ENCODE measurements at places on chromosomes 6 and 20. TPM values are rescaled to one million over a fixed set of nuclear protein-coding genes. Genes with fewer than 3 reads are reported as not detected.

Gene PPDPF
- 211 TPM for polyA plus RNA-seq

Gene CST4
- not detected for polyA plus RNA-seq

Gene MOG
- not detected for polyA plus RNA-seq

DNA sequence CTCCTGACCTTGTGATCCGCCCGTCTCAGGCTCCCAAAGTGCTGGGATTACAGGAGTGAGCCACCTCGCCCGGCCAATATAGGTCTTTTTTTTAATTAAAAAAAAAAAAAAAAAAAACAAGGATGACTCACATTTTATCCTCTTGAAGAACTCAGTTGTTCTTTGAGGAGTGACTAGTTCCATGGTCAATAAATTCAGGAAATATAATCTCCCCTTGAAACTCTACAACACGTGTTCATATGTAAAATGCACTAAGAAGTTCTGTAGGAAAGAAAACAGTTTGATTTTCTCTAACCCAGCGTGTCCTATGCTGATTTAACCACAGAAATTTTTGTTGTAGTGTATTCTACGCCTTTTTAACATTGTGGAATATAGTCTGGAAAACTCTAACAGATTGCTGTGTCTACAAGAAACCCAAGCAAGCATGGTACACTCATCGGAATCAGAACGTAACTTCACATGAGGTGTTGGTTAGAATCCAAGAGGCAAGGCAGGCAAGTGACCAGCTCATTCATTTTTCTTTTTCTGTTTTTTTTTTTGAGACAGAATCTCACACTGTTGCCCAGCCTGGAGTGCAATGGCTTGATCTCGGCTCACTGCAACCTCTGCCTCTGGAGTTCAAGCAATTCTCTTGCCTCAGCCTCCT, 79.0 kb upstream of the ZNF217 start:
- DNase-seq = no peak

DNA sequence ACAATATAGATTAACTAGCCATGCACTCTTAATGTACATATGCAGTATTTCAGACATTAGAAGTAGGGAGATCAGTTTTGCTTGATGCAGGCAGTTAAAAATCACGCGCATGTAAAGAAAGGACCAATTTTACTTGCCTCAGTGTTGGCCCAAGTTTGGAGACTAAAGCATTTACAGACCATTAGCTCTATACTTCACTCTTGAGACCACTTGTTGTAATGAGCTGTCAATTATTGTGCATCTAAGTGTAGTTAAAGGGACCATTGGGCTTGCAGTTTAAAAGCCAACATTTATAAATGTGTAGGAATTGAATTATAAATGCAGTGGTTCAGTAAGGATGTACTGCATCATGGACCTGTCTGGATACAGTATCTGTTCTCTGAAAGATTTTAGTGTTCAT, 53.7 kb downstream of the PLCB4 start:
- no peak for DNase-seq

DNA sequence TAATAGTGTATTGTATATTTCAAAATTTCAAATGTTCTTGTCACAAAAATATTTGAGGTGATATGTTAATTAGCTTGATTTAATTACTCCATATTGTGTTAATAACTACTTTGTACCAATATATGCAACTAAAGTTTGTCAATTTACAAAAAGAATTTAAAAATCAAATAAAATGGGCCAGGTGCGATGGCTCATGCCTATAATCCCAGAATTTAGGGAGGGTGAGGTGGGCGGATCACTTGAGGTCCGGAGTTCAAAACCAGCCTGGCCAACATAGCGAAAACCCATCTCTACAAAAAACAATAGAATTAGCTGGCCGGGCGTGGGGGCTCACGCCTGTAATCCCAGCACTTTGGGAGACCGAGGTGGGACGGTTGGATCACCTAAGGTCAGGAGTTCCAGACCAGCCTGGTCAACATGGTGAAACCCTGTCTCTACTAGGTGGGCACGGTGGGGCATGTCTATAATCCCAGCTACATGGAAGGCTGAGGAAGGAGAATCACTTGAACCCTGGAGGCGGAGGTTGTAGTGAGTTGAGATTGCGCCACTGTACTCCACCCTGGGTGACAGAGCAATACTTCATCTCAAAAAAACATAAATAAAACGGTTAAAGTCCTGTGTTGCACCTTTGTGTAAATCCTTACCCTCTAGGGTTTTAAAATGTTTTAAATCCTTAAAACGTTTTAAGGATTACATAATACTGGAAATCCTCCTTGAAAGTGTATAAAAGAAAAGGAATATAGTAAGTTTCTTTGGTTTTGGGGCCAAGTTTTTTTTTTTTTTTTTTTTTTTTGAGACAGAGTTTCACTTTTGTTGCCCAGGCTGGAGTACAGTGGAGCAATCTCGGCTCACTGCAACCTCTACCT, 4.0 kb downstream of the HSPA1B start:
- DNase-seq = no peak

Measured in muscle of back (tissue), 13 donors.